Eye (tissue), 1 donor: ENCODE measurements at places on chromosomes 7 and 10.

DNA sequence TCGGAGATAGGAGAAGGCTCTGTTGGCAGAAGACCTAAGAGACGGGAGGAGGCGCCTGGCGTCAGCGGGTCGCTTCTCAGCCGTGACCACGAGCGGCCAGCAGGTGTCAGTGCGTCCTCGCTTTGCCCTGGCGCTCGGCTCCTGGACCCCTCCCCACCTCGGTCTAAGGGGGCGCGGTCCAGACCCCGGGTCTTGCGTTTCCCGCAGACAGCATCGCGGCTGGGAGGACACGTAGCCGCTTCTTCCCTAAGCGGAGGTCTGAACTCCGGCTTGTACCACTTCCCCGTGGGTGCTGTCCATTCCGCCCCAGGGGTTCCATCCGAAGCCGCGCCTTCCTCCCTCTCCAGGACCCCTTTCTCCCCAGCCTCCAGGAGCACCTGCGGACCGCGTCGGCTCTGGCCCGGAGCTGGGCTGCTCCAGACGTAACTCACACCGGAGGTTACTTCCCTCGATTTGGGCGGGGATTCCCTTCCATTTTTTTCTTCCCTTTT, 593 bp upstream of the ADRA2A start:
- peak; percentile 93 for DNase-seq

DNA sequence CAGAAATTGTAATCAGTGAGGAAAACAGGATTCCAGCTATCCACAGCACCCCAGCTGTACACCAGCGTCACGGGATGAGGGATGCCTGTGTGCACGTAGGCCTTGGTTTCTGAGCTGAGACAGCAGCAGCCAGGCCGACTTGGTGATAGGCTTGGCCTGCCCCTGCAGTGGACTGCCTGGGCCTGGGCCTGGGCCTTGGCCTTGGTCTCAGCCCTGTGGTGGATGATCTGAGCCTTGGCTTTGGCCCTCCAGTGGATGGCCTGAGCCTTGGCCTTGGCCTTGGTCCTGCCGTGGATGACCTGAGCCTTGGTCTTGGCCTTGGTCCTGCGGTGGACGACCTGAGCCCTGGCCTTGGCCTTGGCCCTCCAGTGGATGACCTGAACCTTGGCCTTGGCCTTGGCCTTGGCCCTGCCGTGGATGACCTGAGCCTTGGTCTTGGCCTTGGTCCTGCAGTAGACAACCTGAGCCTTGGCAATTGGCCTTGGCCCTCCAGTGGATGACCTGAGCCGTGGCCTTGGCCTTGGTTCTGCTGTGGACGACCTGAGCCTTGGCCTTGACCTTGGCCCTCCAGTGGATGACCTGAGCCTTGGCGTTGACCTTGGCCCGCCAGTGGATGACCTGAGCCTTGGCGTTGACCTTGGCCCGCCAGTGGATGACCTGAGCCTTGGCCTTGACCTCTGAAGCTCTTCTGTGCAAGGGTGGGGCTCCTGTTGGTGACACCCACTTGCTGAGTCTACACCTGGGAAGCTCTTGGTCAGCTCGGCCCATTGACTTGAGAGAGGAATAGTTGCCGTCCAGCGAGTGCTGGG, 93.8 kb downstream of the CUX1 start:
- no peak for DNase-seq

DNA sequence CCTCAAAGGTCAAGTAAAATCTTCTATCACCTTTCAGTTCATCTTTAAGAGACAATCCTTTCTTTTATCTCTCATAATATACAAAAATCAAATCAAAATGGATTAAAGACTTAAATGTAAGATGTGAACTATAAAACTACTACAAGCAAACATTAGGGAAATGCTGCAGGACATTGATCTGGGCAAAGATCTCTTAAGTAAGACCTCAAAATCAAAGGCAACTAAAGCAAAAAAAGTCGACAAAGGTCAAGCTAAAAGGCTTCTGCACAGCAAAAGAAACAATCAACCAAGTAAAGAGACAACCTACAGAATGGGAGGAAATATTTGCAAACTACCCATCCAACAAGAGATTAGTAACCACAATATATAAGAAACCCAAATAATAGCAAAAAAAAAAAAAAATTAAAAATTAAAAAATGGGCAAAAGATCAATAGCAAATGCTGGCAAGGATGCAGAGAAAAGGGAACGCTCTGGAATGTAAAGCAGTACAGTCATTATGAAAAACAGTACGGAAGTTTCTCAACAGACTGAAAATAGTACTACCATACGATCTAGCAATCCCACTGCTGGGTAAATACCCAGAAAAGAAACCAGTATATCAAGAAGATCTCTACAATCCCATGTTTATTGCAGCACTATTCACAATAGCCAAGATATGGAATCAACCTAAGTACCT, 41.7 kb downstream of the TNPO3 start:
- DNase-seq: no peak

- no peak for DNase-seq
These were observed 441 bp upstream of the VENTX start for GRCh38 chr10:133237241-133237587.

- no peak for DNase-seq
These were observed 388.3 kb upstream of the ETV1 start for GRCh38 chr7:14377646-14378266.

- no peak for DNase-seq
These were observed 48.4 kb upstream of the FHIP2A start for GRCh38 chr10:114773197-114773532.

- DNase-seq: peak; percentile 47
These were observed 99.1 kb downstream of the ANK3 start for GRCh38 chr10:60290558-60290957.

GRCh38 chr7:81482600-81483186, 287.2 kb downstream of the HGF start:
- DNase-seq: peak; percentile 39

GRCh38 chr7:13717031-13717430, 272.4 kb downstream of the ETV1 start:
- DNase-seq: no peak

DNA sequence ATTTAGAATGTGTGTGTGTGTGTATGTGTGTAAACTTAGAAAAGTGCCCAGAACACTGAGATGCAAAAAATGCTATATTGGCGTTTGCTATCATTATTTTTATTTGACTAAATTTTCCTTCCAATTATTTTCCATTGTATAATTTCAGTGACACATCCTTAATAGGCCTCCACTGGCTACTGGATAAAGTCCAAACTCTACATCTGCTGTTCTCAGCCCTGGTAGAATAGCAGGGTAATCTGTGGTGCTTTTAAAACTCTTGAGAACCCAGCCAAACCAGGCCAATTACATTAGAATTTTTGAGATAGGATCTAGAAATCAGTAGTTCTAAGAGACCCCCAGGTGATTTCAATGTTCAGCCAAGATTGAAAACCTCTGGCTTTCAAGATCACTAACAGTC, 66.4 kb downstream of the ZNF503 start:
- no peak for DNase-seq

DNA sequence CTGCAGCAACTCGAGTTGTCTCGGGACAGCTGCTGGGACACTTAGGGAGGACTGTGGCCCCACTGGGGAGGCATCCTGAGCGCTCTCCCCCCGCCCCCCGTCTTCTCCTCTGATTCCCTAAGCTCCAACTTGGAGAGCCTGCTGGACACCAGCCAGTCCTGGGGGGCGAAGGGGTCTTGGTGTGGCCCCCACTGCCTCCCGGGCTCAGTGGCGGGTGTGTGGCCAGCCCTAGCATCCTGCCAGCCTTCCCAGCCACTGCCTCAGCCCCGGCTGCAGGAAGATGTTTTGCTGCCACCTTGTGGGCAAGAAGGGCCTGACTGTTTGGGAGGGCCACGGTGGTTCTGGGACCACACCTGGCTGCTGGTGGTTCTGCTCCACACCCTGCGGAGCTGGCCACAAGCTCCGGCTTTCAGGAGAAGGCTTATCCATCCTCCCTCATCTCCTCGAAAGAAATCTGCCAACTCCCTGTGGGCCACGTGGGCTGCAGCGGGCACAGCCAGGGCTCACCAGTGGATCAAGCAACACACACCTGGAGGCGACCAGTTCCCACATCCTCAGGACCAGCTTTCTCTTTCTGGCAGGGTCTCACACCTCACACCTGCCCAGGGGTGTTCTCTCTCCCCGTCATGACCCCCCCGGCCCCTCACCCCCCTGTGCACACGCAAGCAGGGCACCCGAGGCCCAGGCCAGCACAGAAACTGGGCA, 24.8 kb downstream of the AGAP3 start:
- peak; percentile 88 for DNase-seq

DNA sequence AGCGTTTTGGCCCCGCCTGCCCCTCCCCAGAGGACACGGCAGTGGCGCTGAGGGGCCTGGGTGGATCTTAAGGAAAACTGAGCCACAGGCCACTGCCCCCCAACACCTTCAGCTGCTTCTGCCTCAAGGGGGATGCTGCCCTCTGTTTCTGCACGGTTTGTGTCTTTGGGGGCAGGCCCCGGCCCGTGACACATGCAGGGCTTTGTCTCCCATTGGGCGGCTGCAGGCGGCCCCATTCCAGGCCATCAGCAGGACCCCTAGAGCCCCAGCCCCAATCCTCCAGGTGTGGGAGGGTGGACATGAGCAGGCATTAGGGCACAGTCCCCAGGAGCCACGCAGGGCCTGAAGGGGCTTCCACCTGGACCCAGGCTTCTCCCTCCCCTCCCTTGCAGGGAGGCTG, 25.3 kb upstream of the PPP2R2D start:
- no peak for DNase-seq

DNA sequence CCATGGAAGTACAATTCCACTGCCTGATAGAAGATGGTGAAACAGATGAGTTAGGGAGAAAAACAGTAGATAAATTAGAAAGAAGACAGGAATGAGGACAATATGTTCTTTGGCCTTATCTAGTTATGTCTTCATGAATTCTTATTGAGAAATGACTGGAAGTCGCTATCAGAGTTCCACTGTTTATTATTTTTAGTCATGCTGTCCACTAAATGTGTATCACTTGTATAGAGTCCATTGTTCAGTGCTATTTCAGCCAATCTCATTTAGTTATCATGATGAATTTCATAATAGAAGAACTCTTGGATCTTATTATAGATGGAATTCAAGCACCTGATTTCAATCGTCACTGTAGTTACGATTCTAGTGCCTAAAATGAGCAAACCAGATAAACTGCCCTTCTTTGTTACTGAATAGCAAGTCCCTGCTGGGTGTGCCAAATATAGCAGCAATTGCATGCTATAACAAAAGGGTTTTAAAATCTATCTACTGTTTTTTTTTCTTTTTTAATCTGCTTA, 177.7 kb upstream of the COL1A2 start:
- DNase-seq: no peak

- no peak for DNase-seq
These were observed 213.6 kb upstream of the FZD1 start for GRCh38 chr7:91050677-91051076.

DNA sequence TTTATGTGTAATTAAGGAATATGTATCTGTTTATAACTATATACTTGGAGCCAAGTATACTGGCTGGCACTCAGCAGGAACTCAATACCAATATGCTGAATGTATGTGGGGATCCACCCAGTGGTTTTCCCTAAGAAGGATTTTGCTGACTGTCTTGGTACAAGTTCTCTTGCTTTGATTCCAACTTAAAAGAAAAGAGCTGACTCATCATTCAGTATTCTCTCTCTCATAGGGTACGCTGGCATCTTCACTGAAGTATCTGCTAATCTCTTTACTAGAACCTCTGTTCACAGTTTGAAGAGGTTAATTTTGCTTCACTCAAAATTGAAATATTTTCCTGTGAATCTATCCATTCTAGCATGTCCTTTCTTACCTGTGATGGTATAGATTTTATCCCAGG, 1044.8 kb downstream of the CNTNAP2 start:
- no peak for DNase-seq

- no peak for DNase-seq
These were observed 879.5 kb downstream of the SORCS1 start for GRCh38 chr10:106284802-106285587.

GRCh38 chr10:102322914-102323313, 72.6 kb upstream of the NFKB2 start:
- no peak for DNase-seq

DNA sequence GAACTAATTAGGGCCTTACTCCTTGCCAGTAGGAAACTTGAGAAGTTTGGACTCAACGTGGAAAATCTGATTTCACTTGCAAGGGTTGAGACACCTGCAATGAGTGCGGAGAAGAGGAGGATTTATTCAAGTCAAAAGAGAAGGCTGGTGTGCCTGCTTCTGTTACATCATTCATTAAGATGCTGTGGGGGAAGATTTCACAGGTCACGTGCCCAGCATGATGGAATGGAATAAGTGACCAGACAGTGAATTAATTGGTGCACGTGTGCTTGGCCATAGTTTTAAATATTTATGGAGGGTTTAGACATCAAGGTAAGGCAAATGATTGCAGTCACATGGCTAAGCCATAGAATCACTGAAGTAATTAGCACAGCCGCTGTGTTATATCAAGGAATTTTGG, 155.0 kb downstream of the C7orf25 start:
- no peak for DNase-seq

DNA sequence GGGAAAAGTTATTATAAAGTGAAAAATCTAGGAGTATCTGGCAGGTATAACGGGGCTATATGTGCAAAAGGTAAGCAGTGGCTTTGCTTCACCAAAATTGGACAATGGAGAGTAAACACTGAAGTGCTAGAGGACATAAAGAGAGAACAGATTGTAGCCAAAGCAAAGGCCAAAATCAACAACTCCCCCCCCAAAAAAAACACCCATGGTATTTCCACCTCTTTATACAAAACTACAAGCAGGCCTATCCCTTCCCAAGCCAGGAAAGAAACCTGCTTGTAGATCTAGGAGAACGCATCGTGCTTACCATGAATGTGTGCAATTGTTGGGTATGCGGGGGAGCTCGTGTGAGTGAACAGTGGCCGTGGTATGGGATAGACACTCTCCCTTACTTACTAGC, 9.2 kb upstream of the AKR1B1 start:
- no peak for DNase-seq

DNA sequence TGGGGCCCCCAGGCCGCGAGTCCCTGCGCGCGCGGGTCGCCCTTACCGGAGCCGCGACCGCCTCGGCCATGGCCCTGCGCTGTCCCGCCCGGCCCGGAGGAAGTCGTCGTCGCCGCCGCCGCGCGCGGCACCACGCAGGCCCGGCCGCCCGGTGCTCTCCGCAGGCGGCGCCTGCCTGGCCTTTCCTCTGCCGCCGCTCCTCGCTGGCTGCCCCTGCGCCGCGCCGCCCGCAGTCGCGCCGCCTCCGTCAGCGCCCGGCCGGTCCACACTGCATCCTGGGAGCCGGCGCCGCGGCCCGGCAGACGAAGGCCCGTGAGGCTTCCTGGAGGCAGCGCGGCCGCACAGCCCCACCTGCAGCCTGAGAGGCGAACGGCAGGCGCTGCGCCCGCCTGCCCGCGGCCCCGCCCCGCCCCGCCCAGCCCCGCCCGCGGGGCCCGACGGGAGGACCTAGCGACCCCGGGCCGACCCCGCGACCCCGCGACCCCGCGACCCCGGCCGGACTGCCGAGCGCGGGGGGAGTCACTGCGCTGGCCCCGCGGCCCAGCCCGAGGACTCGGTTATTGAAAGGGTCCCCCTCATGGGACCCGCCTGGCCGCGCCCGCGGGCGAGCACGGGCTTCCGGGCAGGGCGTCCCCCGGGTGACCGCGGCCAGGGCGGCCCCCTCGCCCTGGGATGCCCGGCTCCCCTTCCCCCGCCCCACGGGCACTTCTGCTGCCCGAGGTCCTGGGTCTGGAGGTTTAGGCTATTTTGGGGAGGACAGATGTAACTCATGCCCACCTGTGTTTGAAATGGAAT, at the start of gene ZNF746:
ZNF746 (minus strand) TSS at position 343 of the 795 bp plus-strand sequence; CDS start at position 70, 273 bp downstream.
- peak; percentile 90 for DNase-seq

- DNase-seq: no peak
These were observed 111.1 kb upstream of the FAM171A1 start for GRCh38 chr10:15482156-15482555.
